ENCODE measurements at places on chromosomes 13 and 19.

DNA sequence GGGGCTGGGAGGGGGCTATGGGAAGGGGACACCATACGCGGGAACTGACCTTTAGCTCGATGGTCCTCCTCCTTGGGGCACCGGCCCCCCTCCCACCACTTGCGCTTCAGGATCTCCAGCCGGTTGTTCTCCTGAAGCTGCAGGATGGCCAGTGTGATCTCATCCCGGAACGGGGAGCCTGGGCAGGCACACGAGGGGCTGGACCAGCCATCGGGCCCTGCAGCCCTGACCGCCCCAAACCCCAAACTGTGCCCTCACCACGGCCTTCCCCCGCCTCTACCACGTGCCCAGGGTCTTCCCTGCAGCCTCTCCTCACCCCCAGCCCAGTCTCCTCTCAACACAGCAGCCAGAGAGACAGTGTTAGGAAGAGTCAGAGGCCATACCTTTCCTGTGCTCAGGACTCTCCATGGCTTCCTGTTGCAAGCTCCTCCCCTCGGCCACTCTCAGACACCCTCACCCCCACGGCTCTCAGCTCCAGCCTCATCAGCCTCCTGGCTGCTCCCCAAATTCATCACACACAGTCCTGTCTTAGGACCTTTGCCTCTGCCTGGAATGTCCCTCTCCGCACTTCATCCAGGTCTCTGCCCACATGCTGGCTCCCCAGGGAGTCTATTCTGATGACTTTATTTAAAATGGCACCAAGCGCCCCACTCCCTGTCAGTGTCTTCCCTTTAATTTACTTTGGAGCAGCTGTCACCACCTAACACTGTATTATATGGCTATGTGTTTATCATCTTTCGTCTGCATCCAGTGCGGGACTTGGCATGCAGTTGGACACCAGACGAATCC is 9.7 kb upstream of the ATP1A3 start:
- DNase-seq: no peak

GRCh38 chr13:29786698-29787097 is 63.7 kb downstream of the UBL3 start:
- DNase-seq: no peak

GRCh38 chr13:108760541-108760940 is 131.1 kb downstream of the MYO16 start:
- no peak for DNase-seq

GRCh38 chr13:107721125-107721869 is 494.0 kb downstream of the LIG4 start:
- peak; percentile 16 for DNase-seq

DNA sequence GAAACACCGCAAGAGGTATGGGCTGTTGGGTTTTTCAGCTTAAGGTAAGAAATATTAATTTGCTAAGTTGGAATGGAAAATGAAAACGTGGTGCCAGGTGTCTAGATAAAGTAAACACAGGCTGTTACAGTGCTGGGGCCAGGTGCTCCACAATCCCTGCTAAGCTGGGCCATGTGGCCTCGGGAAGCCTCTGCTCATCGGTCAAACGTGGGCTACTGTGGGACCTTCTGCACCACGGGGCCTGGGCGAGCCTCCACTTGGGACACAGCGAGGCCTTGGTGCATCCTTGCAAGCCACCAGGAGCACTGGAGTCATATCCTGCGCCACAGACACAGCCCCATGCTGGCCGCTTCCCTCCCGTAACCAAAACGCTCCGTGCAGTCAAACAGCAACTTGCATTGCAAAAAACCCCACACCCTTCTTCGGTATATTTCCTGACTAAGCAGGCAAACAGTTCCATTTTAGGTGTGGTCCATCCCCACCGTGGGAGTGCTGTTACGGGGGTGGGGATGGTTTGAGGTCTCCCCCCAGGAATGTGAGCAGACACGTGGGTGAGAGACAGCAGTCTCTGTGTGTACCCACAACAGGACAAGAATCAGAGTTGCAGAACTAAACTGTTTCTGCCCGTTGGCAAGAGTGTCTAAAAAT is 96.3 kb upstream of the SOX1 start:
- DNase-seq: no peak

- DNase-seq: no peak
Measured at GRCh38 chr13:66859934-66860877, 369.9 kb downstream of the PCDH9 start.

DNA sequence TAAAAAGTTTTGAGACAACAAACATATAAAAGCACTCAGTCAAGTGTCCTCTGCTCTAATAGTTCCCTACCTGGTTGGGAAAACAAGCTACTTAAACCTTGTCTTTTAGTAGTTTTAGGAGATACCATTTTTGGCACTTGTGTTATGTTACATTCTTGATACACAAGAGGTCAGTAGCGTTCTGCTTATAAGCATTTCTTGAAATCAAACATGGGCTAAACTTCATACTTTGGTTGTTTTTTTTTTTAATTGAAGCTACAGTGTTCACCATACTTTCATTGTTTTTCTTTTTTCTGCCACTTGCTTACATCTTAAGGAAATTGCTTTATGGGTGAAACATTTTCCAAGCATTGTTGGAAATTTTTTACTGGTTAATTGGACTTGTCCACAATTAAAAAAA is 12.9 kb downstream of the NHLRC3 start:
- peak; percentile 65 for DNase-seq

DNA sequence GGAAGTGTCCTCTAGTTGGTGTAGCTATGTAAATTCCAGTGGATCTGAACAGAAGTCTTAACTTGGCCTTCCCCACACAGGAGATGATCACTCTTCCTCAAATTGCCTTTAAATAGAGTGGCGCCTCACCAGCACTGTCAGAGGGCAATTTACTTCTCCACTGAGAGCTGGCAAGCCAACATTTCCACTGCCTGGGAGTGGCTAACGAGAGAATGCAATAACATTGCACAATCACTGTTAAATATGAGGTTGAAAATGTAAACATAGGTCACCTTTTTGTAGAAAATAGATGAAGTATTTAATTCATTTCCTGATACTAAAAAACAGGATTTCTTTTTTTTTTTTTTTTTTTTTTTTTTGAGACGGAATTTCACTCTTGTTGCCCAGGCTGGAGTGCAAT is 55.4 kb upstream of the UBL3 start:
- peak; percentile 71 for DNase-seq

GRCh38 chr13:85638815-85639393 is 160.3 kb downstream of the SLITRK6 start:
- DNase-seq: no peak

- no peak for DNase-seq
Measured at GRCh38 chr13:35856721-35857364, 274.3 kb downstream of the DCLK1 start.

DNA sequence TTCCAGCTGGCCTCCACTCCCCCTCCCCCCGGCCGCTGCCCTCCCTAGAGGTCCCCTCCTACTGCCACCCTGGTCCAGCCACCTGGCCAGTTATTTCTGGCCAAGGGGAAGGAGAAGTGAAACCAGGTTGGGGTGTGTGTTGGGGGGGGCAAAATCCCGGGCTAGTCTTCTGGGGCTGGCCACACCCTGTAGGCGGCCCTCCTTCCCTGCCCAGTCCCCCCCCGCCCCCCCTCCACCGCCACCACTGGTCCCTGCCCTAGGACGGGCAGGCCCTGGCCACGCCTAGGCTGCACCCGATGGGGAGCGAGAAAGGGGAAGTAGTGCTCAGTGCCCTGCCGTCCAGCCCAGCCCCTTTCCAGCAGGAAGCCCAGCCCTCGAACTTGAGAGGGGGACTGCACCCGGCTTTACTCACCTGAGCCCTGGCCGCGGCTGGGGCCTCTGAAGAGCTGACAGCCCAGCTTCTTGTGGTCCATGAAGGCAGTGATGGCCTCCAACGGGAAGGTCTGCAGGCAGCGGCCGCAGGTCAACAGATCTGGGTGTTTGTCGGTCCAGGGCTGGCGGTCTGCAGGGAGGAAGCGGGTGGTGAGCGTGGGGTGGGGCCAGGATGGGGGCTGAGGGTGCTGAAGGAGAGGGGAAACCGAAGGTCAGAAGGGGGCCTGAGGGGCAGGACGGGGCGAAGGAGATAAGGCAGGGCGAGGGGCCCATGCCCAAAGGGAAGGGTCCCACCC is 813 bp downstream of the ZNF296 start:
- DNase-seq: peak; percentile 88

DNA sequence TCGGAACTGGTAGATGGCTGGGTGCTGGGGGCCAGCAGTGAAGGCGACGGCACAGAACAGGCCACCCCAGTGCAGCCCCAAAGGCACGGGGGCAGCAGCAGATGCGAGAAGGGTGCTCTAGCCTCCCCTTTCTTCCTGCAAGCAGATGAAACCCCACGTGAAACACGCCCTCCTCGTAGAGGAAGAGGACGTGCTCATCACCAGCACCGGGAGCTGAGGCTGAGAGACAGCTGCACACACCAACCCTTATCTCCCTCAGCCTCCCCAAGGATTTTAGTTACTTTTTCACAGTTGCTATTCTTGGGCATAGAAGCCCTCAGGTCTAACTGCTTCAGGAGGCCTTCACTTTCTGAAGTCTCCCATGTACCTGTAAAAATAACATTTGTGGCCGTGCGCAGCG is 11.9 kb downstream of the ZNF787 start:
- no peak for DNase-seq

DNA sequence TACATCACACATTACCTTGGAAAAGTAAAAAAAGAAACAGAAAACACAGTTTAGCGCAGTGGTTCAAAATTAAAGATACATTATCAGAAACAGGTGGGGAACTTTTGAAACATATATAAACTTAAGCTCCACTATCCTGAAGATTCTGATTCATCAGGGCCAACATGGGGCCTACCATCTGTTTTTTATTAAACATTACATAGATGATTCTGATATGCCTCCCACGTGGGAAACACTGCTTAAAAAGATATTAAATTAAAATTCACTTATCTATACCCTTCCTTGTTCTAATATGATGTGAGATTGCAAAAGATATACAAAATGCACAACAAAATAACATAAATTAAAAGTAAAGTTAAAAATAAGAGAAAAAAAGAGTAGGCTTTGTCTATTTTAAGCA is 125.0 kb downstream of the VWA8 start:
- no peak for DNase-seq

GRCh38 chr19:40592170-40592569 is 9.0 kb upstream of the LTBP4 start:
- DNase-seq: no peak

DNA sequence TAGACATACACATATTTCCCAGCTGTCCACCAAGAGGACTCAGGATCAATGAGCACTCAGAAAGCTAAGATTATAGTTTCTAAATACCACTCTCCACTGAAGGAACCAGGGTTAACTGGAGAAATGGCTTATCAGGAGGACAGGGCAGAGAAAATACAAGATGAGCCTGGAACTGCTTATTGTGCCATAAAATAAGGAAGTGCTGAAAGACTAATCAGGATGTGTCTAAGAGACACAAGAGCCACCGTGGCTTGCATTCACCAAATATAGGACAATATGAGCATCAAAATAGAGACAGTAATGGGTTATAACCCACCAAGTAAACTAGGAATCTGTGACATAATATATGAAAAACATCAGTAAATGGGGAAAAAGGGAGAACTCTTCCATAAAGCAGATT is 32.8 kb downstream of the KLF12 start:
- DNase-seq: no peak

DNA sequence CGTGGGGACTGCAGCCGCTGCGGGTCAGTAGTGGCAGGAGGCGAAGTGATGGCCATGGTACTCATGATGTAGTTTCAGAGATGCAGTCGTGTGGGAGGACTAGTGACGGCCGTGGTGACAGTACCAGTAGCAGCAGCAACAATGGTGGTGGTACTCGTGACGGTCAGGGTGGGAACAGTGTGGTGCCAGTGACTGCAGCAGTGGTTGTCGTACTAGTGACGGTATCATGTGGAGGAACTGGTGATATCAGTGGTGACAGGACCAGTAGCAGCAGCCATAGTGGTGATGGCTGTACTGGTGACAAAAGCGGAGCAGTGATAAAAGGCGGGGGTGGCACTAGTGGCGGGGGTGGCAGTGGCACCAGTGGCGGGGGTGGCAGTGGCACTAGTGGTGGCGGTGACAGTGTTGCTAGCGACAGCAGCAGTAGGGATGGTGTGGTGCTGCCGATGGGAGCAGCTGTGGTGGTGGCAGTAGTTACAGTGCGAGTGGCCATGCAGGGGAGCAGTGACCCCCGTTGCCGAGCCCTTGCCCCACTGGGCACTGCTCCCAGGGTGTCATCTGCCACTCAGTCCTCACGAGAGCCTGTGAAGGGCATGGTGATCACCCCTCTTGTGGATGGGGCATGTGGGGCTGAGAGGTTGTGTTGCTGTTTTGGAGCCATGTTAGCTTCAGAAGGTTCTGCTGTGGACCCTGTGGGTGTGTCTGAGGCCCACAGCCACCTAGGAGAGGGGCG is 22.7 kb downstream of the ADPRHL1 start:
- no peak for DNase-seq

DNA sequence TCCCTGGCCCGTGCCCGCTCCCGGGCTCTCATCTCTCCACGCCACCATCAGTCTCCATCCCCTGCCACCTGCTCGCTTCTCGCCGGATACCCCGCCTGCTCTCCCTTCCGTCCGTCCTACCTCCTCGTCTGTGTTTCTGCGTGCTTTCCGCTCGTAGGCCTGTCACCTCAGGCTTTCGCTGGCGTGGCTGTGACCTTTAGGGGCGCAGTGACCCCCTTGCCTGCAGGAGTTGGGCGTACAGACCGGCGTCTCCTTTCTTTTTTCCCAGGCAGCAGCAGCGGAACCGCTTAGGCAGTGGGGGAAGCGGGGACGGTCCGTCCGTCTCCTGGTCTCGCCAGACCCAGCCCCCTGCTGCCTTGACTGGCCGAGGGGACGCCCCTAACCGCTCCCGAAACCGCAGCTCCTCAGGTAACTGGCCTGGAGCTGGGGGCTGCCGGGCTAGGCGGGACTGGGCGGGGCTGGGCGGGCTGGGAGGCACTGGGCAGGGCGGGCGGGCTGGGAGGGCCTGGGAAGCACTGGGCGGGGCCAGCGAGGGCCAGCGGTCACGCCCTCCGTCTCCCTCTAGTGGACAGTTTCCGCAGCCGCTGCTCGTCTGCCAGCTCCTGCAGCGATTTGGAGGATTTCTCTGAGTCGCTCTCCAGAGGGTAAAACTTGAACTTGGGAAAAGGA is 6.3 kb downstream of the PGLYRP1 start:
- DNase-seq: peak; percentile 96

DNA sequence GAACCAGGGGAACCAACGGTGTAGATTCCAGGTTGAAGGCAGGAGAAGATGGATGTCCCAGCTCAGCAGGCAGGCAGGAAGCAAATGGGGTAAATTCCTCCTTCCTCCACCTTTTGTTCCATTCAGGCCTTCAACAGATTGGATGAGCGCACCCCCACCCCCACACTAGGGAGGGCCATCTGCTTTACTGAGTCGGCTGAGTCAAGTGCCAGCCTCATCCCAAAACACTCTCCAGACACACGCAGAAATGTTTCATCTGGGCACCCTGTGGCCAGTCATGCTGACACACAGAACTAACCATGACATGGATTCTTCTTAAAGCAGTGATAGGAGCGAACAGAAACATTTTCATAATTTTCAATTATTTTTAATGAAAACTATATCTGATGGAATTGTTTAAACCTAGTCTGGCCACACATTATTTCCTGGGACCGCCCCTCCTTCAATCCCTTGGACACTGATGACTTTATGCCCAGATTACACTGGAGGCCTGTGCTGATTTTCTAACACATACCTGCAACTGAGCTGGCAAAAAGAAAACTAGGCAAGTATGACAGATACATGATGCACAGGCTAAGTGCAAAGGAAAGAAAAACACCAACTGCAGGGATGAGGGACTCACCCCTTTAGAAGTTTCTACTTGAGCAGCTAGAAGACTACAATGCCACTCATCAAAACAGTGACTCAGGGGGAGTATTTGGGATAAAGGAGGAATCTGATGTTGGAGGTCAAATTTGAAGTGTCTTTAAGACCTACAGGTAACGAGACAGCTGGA is 154.2 kb downstream of the TNFRSF19 start:
- peak; percentile 29 for DNase-seq

GRCh38 chr19:9834307-9834725 is 802 bp upstream of the PIN1 start:
- DNase-seq: no peak

GRCh38 chr13:74372511-74372910 is 238.3 kb upstream of the KLF12 start:
- no peak for DNase-seq

Measured in stomach (tissue), 19 donors.